ENCODE measurements at places on chromosomes 12 and 14. TPM values are rescaled to one million over a fixed set of nuclear protein-coding genes. Genes with fewer than 3 reads are reported as not detected.

Gene KRT2
- total RNA-seq = 0.08 TPM

DNA sequence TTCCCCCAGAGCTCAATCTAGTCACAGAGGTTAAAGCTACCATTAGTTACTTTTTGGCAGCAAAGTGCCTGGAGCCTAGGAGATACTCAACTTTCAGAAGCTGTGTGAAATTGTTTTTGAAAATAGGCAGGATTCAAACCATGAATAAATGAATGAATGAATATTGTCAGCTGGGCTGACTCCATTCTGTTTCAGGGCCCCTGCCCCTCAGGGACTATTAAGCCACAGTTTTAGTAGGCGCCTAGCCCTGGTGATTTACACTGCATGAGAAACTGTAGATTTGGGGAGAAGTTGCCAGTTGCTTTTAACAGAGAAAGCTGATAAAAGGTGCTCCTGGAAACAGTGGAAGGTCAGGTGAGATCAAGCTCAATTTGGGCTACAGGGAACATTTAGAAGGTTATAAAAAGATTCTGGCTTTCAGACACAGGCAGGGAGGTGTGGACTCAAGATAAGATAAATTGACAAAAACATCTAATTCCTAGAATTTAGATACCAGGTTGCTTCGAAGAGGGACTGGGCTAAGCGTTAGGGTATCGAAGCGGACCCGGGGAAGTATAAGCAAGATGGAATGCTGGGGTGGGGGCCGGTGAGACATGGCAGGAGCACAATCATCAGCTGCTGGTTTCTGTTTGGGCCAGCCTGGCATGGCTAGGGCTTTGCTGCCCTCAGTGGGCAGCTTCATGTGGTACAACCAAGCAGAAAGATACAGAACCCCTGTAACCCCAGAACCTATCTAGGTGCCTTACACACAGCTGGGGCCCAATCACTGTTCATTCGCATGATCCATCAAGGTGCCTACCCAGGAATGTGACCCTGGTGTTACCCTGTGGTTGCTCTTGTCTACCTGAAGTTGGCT lies 14.9 kb upstream of the CELA1 start:
- no peak for DNase-seq
- no peak overlapping the region for H3K27ac ChIP-seq
- peaks cover 10% of the 10 kb centered on the region for H3K36me3 ChIP-seq
- H3K27me3 ChIP-seq = no peaks in the 10 kb centered on the region
- H3K4me3 ChIP-seq = no peak overlapping the region

Gene DPPA3
- total RNA-seq = not detected

DNA sequence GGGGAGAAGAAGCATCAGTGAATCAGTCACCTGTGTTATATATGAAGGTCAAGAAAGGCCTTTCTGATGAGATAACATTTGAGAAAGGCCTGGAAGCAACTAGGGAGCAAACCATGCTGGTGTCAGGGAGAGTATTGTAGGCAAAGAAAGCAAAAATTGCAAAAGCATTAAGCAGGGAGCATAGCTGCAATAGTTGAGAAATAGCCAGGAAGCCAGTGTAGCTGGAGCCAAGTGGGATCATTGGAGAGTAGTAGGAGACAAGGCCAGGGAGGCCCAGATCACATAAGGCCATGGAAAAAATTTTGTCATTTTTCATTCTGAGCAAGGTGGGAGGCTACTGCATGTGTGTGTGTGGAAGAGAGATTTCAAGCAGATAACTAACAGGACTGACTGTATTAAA lies 18.8 kb upstream of the MAGOHB start:
- no peaks in the 10 kb centered on the region for H3K36me3 ChIP-seq
- peaks cover 2% of the 10 kb centered on the region for H3K27me3 ChIP-seq
- DNase-seq = no peak
- no peak overlapping the region for H3K27ac ChIP-seq
- H3K4me3 ChIP-seq = no peak overlapping the region

GRCh38 chr14:49972823-49973222 lies 79.9 kb downstream of the ARF6 start:
- H3K27ac ChIP-seq = peak overlapping the region; percentile 100
- peak overlapping the region; percentile 49 for H3K4me3 ChIP-seq

DNA sequence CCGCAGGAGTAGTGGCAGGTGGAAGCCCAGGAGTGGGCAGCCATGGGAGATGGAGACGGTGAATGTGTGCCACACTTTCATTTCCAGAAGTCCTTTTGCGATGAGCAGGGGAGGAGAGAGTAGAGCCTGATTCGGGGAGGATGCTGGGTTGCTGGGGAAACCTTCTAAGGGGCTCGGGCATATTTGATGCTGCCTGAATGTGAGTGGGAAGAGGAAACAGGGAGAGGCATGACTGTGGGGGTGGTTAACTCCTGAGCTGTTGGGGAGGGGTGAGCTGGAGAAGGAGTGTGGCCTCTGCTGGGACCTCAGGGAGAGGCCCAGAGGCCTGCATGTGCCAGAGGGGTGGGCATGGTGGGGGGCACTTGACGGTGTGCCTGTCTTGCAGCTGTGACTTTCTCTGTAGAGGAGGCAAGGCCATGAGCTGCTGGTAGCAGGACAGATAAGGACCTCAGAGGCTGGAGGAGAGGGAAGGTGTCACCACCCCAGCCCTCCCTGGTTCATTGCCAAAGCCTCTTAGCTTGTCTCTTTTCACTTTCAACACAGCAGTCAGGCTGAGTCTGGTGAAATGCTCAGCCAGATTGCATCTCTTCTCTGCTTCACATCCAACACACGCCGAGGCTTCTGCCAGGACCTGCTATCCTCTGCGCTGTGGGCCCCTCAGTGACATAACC lies 11.4 kb downstream of the GLT1D1 start:
- no peak for DNase-seq
- H3K4me3 ChIP-seq = no peak overlapping the region
- H3K27me3 ChIP-seq = no peaks in the 10 kb centered on the region

- H3K4me3 ChIP-seq = no peak overlapping the region
- no peaks in the 10 kb centered on the region for H3K27me3 ChIP-seq
- no peaks in the 10 kb centered on the region for H3K4me1 ChIP-seq
These were observed 90.5 kb downstream of the TTC8 start for GRCh38 chr14:88914956-88915355.

- H3K36me3 ChIP-seq = no peaks in the 10 kb centered on the region
- DNase-seq = no peak
- no peak overlapping the region for H3K27ac ChIP-seq
- H3K4me3 ChIP-seq = no peak overlapping the region
These were observed 138.8 kb upstream of the PRMT8 start for GRCh38 chr12:3352230-3352629.

Gene TBC1D30
- total RNA-seq = 15.8 TPM

Gene LRTM2
- not detected for total RNA-seq

DNA sequence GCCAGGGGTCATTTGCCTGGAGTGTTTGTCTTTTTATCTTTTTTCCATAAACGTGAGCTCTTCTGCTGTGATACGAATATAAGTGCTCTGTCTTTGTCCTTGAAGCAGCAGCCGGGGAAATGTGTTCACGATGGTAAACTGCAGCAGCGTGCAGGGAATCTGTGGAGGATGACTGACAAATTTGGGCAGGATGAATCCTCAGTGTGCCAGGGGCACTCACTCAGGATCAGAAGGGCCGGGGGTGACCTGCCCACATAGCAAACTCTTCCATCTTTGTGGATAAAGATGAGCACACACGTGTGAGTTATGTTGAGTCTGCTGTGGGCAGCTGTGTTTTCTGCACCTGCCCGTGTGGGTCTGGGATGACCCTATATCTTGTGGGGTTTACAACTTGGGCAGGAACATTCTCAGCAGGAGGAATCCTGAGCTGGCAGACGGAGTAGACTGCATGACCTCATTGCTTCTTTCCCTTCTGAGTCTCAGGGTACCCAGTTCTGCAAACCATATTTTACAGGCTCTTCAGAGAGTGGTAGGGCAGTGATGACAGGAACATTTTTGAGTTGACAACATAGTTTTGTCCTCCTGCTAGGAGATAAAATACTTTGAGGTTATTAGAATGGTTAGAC lies 711 bp downstream of the ANO4 start:
- no peak overlapping the region for H3K4me3 ChIP-seq
- no peak overlapping the region for H3K27ac ChIP-seq
- DNase-seq = no peak
- H3K36me3 ChIP-seq = no peaks in the 10 kb centered on the region
- H3K4me1 ChIP-seq = no peaks in the 10 kb centered on the region

DNA sequence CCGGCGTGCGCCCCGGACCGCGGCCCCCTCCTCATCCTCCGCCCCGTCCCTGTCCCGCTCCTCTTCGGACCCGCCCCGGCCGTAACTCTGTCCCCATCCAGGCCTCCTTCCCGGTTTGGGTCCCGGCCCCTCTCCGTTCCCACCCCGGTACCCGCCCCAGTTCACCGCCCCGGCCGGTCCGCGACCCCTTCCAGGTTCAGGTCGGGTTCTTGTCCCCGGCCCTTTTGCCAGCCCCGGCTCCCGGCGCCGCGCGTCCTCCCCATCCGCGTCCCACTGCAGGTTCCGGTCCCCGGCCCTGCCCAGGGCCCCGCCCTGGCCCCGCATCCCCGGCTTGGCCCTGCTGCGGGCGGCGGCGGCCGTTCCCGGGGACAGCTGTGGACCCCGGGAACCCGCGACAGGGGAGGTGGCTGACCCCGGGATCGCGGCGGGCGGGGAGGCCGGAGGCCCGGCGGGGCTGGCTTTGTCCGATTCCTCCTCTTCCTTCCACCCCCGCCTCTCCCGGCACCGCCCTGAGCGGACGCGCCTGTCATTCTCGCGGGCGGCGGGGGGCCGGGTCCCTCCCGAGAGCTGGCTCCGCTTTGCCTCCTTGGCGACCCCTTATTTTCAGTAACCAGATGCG lies 601 bp downstream of the KLC1 start:
- no peaks in the 10 kb centered on the region for H3K36me3 ChIP-seq
- H3K4me1 ChIP-seq = peaks cover 23% of the 10 kb centered on the region
- no peak for DNase-seq

DNA sequence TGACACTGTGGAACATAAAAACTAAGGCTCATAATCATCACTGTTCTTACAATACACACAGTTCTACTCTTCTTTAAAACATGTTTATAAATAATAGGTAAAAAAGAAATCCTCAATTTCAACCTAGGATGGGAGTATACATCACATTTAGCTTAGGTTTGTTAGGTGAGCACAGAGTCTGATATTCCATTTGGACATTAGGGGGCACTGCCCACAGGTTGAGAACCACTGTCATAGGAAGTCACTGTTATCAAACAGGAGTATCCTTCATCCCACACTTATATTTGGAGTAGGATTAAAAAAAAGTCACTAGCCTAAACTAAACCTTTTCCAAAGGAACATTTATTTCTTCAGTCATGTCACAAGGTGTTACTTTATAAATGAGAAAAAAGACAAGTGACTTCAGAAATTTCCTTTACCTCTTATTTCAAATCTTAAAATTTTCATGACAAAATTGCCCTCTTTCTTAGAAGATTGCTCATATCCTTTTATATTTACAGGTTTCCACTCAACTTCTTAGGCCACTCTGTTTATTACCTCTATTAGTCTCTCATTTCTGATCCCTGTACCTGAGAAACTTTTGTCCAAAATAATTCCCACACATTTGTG lies 240.6 kb downstream of the CPNE8 start:
- no peak overlapping the region for H3K27ac ChIP-seq
- no peaks in the 10 kb centered on the region for H3K36me3 ChIP-seq
- H3K4me3 ChIP-seq = no peak overlapping the region
- H3K27me3 ChIP-seq = no peaks in the 10 kb centered on the region
- H3K4me1 ChIP-seq = no peaks in the 10 kb centered on the region
- DNase-seq = peak; percentile 15

- DNase-seq = no peak
- H3K27me3 ChIP-seq = no peaks in the 10 kb centered on the region
- no peak overlapping the region for H3K27ac ChIP-seq
- H3K4me1 ChIP-seq = no peaks in the 10 kb centered on the region
- no peaks in the 10 kb centered on the region for H3K36me3 ChIP-seq
These were observed 11.8 kb upstream of the NUAK1 start for GRCh38 chr12:106150555-106150954.

Gene FAM90A1
- total RNA-seq = 0.62 TPM

- DNase-seq = no peak
- no peaks in the 10 kb centered on the region for H3K4me1 ChIP-seq
- H3K27ac ChIP-seq = no peak overlapping the region
- H3K4me3 ChIP-seq = no peak overlapping the region
- no peaks in the 10 kb centered on the region for H3K27me3 ChIP-seq
These were observed 178.5 kb downstream of the SSPN start for GRCh38 chr12:26373606-26374495.

Gene MYH6
- total RNA-seq = not detected

GRCh38 chr12:106415134-106415533 lies 57.6 kb downstream of the POLR3B start:
- H3K4me3 ChIP-seq = no peak overlapping the region
- H3K36me3 ChIP-seq = no peaks in the 10 kb centered on the region
- no peak for DNase-seq
- no peaks in the 10 kb centered on the region for H3K27me3 ChIP-seq
- no peaks in the 10 kb centered on the region for H3K4me1 ChIP-seq

DNA sequence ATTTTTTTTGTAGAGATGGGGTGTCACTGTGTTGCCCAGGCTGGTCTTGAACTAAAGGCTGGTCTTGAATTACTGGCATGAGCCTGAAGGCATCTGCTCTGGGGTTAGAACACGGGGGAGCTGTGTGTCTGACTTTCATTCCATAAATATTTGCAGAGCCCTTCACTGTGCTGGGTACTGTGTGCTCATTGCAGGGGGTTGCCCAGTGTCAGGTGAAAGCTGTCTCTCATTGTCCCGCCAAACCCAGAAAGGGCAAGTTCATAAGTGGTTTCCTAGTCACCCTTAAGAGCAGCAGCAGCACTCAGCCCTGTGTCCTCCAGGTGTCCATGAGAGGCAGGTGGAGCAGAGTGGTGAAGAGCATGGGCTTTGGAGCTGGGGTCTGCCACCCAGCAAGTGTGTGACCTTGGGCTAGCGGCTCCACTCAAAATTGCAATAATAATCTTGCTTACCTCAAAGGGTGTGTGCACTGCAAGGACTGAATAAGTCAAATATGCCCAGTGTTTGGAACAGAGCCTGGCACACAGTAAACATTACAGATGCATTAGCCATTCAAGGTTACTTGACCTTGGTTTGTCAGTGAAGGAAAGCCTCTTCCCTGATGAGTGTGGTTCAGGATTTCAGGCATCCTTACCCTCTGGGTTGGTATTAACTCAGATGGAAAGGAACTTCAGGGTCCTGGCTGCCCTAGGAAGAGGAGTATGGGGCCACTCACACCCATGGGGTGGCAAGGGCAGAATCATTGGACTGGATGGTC lies 4.4 kb upstream of the SMIM41 start:
- no peak for DNase-seq
- no peaks in the 10 kb centered on the region for H3K27me3 ChIP-seq
- no peak overlapping the region for H3K27ac ChIP-seq
- peaks cover 15% of the 10 kb centered on the region for H3K36me3 ChIP-seq
- no peak overlapping the region for H3K4me3 ChIP-seq
- H3K4me1 ChIP-seq = peaks cover 9% of the 10 kb centered on the region

DNA sequence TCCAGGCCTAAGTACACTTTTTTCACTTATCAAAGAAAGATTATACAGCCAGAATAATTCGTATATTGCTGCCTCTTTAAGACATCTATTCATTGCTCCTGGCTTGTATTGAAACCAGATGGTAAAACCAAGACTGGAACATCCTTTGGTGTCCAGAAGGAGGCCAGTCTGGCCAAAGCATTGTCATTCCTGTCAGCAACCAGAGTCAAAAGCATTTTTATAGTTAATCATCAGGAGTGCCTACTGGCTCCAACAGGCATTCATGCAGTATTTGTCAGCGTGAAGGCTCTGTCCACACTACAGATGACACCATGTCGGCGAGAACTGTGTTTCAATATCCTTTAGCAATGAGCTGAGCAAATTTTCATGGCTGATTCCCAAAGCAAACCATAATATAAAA lies 118.0 kb upstream of the G2E3 start:
- no peak overlapping the region for H3K27ac ChIP-seq
- no peaks in the 10 kb centered on the region for H3K4me1 ChIP-seq
- no peak overlapping the region for H3K4me3 ChIP-seq
- H3K27me3 ChIP-seq = no peaks in the 10 kb centered on the region

Gene PRPF39
- 41.7 TPM for total RNA-seq

- H3K4me3 ChIP-seq = no peak overlapping the region
- no peak for DNase-seq
- H3K27me3 ChIP-seq = no peaks in the 10 kb centered on the region
- H3K4me1 ChIP-seq = no peaks in the 10 kb centered on the region
These were observed 220.3 kb downstream of the KTN1 start for GRCh38 chr14:55800156-55800785.
